ENCODE measurements at places on chromosomes 4 and X. TPM values are rescaled to one million over a fixed set of nuclear protein-coding genes. Genes with fewer than 3 reads are reported as not detected.
A peak's percentile ranks its signal among the peaks of the same experiment; 100 is the strongest.

The ARSJ gene
- 0.56 TPM for total RNA-seq

The GAGE12F gene
- total RNA-seq, result not detected

The PNMA6A gene
- 6.6 TPM for total RNA-seq

The MFAP3L gene
- 15.1 TPM for total RNA-seq

DNA sequence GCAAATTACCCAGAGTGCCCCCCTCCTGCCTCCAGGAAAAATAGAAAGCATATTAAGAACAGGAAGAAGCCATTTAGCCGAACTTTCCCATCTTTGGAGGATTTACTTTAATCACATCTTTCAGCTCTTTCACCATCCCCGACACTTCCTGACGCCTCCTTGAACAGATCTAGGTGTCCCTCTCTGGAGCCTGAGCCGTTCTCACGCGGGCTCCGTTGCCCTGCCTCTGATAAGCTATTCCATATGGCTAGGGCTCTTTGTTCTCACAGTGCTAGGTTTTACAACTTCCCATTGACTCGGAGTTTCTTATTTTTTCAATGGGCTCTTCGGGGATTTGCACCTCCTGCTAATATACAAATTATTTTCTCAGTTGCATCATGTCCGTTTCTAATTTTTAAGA is 82.1 kb upstream of the GPC4 start:
- ATAC-seq, result no peak

DNA sequence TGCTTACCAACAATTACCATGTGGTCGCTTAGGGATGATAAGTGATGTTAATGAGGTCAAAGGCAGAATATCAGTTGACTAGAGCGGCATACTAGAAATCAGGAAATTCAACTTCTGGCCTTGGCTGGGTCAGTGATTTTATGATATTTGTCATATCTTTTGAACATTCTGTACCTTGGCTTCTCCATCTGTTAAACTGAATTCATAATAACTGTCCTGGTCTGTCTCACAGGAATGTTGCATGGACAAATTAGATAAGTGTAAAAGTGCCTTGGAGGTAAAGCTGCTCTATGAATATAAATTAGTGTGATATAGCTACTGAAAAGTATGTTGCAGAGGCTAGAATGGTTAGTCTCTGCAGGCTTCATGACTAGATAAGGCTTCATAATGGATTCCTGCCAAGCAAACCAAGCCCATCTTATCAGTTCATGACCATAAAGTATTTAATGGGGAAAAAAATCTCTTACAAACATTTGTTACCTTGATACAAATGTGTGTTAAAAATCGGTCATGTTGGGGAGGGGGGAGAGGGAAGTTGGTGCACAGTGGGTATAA is 104.6 kb upstream of the BMPR1B start:
- no peak for ATAC-seq

- ATAC-seq, result peak; percentile 92
Measured at GRCh38 chr4:113116414-113117357, 67.2 kb downstream of the ANK2 start.

- peak; percentile 5 for ATAC-seq
Measured at GRCh38 chr4:156775813-156776212, 195.8 kb downstream of the PDGFC start.

GRCh38 chr4:62709618-62710252 is 1509.6 kb downstream of the ADGRL3 start:
- peak; percentile 76 for ATAC-seq

DNA sequence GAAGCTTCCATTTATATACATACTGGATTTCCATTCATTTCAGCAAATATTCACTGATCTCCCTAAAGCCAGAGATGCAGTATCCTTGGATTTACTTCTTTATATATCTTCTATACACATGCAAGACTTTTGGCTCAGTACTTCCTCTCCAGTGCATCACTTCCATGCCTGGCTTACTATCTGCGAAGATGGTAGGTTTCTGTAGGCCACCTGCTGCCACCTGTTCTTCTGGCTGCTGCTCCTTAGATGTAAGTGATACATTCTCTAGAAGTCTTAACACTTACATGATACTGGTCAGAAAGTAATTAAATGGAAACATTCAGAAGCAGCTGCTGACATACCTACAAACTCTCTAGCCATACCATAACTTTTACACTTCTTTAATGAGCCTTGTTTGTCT is 48.9 kb downstream of the TBC1D9 start:
- ATAC-seq, result no peak

DNA sequence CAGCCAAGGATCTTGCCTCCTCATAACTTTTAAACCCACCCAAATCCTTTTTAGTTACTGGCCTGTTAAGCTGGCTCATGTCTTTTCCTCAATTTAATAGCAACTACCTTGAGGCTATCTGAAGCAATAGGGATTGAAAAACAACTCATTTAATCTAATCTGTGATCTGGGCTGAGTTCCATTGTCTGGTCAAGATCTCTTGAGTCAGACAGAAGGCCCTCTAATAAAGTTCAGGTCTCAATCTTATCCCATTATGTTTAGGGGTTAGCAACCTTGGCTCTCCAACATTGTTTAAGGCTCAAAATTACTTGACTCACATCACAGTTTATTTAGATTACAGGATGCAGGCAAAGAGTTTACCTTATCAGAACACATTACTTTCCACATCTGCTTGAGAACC is 436.1 kb downstream of the ANKRD50 start:
- no peak for ATAC-seq

DNA sequence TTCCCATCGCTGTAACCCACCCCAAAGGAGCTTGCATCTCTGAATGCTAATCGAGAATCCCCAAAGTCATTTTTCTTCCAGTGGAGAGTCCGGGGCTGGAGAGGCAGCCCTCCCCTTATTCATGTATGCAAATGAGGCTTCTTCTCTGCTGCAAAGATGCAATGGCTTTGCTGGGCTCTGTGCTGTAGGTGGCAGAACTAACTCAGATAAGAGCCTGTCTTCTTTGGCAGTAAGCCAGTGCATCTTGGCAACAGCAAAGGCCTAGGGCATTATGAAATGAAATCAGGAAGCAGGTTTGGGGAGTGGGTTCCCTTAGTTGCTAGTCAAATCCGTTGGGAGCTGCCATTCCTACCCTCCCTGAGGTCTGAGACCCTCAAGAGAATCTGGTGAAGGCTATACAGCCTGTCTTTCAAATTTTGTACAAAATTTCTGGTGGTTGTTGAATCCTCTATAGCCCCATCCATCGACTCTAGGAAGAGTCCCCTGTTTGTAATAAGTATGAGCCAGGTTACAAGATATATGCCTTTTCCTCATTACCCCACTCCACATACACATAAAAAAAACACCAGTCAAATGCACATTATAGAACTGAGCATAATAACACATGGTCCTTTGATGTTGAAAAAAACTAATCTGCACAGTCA is 290.6 kb upstream of the TAPT1 start:
- peak; percentile 96 for ATAC-seq

DNA sequence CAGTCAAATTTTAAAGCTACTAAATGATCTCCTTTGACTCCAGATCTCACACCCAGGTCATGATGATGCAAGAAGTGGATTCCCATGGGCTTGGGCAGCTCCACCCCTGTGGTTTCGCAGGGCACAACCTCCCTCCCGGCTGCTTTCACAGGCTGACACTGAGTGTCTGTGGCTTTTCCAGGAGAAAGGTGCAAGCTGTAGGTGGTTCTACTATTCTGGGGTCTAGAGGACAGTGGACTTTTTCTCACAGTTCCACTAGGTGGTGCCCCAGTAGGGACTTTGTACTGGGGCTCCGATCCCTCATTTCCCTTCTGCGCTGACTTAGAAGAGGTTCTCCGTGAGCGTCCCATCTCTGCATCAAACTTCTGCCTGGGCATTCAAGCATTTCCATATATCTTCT is 845.2 kb downstream of the PCDH18 start:
- ATAC-seq, result no peak

DNA sequence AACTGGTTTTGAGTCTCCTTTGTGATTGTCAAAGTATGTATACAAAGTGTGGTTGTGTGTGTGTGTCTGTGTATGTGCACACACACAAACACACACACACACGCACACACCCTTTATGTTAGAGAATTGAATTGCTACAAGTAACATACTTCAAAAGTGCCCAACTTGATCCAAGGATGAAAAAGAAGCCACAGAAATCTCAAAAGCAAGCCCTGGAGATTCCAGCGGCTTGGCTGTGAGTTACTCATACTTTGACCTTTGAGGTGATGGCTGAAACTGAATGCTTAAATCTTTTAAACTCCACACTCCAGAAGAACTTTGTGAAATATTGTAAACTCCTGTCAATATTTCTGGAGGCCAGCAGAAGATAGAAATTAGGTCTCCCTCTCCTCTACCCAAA is 168.4 kb upstream of the NRK start:
- no peak for ATAC-seq

- ATAC-seq, result no peak
Measured at GRCh38 chr4:102388611-102389010, 43.3 kb upstream of the SLC39A8 start.

GRCh38 chr4:121728066-121728465 is 31.3 kb upstream of the ANXA5 start:
- ATAC-seq, result no peak

- ATAC-seq, result no peak
Measured at GRCh38 chr4:174259580-174259979, 23.9 kb downstream of the FBXO8 start.

DNA sequence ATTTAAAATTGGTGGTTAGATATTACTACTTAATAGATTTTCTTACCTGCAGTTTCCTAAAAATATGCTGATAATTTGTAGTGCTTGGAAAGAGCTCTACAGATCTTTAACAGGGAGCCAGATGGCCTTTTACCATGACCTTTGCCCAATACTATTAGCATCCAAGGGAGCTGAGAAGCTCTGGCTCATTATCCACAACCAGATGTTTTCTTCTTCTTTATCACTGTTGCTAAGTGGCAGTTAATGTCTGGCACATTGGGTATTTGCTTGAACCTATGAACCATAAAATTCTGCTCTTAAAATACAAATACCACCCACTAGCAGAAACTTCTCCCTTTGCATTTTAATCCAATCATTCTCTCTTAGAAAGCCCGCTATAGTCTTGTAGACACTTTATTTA is 1480.3 kb downstream of the C4orf33 start:
- ATAC-seq, result no peak
